Stimulated activated CD8-positive, alpha-beta memory T cell treated with anti-CD3 and anti-CD28 coated beads, Interleukin-15, amount 100 ng/mL, for 48 hours (primary cell): ENCODE measurements at places on chromosomes 7 and 10.
A peak's percentile ranks its signal among the peaks of the same experiment; 100 is the strongest.

DNA sequence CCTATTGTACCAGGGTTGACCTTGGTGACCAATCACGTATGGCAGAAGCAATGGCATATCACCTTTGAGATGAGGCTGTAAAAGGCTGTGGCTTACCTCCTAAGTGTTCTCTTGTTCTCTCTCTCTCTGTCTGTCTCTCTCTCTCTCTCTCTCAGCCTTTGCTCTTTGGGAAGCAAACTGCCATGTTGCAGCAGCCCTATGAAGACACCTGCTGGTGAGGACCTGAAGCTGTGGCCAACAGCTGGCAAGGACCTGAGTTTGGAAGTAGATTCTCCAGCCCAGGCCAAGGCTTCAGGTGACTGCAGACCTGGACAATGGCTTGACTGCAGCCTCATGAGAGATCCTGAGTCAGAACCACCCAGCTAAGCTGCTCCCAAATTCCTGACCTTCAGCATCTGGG is 161.4 kb downstream of the GPAM start:
- DNase-seq: no peak

GRCh38 chr7:7109934-7110333 is 72.4 kb upstream of the C1GALT1 start:
- no peak for DNase-seq

- no peak for DNase-seq
Observed at GRCh38 chr10:92575961-92576360, 2.1 kb upstream of the IDE start.

GRCh38 chr10:13761490-13762091 is 174.8 kb downstream of the PRPF18 start:
- no peak for DNase-seq

- no peak for DNase-seq
Observed at GRCh38 chr7:144786079-144786478, 49.8 kb downstream of the TPK1 start.

DNA sequence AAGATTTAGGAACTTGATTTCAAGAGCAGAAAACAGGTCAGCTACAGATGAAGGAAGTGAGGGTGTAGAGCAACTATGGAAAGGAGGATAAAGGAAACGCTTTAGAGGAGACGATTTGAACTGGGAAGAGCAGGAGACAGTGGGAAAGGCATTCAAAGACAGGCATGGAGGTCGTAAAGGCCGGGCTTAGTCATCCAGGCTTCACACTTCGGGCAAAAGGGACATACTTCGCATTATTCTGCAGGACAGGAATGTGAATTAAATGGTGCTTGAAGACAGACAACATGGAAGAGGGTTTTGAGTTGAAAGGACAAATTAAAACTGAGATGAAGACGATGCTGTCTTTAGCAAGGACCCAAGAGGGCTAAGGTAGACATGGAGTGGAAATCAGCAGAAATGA is 8.1 kb downstream of the FAM171A1 start:
- DNase-seq: no peak

DNA sequence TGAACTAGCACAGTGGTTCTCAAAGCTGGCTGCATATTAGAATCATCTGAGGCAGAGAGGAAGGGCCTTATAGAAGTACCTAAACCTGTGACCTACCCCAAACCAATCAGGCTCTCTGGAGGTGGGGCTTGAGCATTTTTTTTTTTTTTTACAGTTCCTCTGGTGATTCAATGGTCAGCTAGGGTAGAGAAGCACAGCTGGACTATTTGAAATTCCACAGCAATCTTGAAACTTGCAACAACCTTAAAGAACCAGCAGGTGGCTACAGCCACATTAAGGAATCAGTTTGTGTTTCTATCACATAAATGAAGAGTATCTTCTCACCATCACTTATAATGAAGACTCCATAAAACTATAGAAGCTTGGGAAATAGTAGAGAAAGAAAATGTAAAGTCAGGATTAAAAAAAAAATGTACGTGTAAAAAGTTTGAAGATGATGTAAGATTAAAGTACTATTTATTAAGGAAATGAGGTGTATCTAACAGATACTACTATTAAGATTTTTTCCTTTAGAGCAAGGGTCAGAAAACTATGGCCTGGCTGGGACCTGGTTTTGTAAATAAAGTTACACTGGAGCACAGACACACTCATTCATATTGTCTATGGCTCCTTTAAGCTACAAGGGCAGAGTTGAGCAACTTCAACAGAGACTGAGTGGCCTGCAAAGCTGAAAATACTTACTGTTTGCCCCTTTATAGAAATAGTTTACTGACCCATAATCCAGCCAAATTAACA is 3.8 kb downstream of the RTKN2 start:
- no peak for DNase-seq

DNA sequence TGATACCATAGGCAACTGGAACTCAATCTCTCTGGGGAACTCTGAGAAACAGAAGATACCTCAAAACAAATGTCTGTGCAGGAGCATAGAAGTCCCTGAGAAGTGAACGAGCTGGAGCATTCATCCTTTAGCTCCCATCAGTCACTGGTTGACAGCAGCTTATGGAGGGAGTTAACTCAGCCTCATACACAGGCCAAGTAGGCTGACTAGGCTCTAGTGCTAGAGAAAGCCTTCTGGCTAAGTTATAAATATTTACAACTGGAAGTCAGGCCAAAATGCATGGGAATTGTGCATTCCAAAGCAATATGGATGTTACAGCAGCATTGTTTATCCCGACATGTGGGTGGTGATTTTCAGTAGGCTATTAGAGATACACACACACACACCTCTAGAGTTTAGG is 66.5 kb downstream of the ANK3 start:
- DNase-seq: no peak

- DNase-seq: no peak
Observed at GRCh38 chr10:21125471-21126228, 228.5 kb upstream of the NEBL start.

- DNase-seq: no peak
Observed at GRCh38 chr7:140060243-140060630, 2.5 kb downstream of the PARP12 start.

GRCh38 chr10:4051011-4051640 is 266.1 kb upstream of the KLF6 start:
- no peak for DNase-seq

DNA sequence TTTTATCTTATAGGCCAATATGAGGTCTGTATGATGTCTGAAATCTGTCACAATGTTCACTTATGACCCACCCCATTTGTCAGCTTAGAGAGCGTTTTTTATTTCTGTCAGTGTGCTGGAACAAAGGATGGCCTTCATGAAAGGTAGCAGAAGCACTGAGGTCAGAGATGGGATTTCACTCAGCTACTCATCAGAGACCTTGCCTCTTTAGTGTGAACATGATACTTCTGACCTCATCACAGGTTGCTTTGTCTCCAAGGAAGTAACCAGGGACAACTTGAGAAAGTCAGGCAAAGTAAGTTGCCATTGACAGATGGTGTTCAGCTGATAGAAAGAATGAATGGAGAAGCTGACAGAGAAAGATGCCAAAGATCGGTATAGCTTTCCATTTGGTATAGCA is 16.3 kb downstream of the YAE1 start:
- DNase-seq: no peak

DNA sequence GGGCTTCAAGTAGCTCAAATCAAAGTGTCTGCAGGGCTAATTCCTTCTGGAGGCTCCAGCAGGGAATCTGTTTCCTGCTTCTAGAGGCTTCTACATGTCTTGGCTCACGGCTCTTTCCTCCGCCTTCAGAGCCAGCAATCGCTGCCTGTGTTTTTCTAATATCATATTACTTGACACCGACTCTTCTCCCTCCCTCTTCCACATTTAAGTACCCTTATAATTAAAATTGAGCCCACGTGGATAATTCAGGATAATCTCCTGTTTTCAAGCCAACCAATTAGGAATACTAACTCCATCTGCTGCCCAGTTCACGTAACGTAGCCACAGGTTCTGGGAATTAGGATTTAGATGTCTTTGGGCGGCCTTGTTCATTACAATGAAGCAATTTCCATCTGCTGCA is 372.2 kb downstream of the DPP6 start:
- no peak for DNase-seq

DNA sequence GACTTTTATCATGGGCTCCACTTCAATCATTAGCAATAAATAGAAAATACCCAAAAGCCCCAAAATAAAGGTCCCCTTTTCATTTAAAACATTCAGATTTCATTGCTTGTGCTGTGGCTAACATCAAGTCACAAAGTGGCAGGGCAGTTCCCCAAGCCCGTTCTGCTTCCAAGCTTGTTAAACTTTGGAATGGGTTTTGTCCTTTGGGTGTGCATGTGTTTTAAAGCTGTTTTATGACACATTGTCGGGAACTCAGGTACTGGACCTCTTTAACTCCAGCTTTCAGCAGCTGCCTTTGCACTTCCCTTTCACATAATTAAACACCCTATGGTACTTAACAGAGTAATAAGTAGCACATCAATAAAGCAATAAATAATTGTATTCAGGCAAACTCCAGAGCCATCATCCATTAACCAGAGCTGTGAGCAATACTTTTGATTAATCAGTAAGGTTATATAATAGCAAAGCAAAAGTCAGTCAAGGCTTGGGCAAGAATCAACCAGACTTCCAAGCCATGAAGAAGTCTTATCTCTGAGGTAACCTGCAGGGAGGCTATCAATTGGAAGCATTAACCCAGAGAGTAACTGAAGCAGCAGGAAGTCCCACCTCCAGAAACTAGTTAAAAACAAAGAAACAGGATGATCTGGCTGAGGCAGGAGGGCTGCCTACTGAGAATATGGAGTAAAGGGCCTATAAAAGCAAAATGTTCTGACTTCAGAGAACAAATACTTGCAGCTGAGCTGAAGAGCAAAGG is 56.1 kb upstream of the ARID5B start:
- no peak for DNase-seq

DNA sequence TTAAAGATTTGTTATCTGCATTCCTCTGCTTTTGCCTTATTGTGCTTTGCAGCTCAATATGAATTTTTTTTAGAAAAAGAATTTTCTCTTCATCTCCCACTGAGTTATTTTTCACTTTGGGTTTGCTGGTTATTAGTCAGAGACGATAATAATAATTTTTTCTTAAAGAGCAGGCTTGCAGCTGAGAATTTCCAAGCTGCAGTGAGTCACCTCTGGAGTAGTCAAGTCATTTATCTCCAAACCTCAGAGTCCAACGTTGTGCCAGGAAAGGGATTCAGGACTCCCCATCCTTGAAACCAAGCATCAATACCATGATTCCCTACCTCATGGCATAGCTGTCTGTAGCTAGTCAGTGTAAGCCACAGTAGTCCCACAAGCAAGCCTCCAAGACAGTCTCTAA is 15.2 kb upstream of the EGR2 start:
- DNase-seq: no peak

- DNase-seq: no peak
Observed at GRCh38 chr7:78014401-78014800, 215.8 kb downstream of the PHTF2 start.

DNA sequence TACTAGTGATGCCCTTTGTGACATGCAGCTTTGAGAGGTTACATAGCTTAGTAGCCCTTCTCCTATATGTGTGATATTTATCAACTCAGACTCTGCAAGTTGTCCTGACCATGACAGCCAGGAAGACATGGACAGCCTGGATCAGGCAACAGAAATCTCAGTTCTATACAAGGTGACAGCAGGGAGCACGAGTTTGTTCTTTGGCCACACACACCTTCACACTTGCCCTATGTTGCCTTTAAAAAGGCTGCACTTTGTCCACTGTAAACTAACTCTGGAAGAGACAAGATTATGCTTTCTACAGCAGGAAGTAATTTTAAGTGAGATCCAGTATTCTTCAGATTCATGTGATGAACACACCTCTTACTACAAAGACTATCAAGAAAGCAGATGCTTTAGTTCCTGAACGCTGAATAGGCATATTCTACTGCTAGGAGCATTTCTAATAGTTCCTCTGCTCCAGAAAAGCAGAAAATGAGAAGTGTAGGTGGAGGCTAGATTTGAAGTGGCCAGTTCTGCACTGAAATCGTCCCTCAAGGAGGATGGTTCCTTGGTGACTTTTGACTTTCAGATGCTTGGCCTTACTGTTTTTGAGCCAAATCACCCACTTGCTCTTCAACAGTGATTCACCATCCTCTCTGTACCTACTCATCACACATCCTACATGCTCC is 239.2 kb downstream of the COBL start:
- DNase-seq: no peak

DNA sequence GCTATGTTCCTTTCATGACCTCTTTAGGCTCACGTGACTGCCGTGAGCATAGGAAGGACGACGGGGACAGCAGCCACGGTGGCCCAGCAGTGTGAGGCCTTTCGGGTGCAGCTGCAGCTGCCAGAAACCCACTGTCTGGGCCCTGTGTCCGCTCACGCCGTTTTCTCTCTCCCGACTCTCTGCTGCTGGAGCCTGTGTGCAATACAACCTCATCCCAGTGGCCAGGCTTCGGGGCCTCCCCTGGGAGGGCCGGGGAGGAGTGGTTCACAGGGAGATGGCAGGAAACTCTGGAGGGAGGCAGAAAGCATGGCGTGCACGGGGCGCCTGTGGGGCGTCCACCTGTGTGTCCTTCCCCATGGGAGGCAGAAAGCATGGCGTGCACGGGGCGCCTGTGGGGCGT is 38.6 kb downstream of the PFKP start:
- no peak for DNase-seq

DNA sequence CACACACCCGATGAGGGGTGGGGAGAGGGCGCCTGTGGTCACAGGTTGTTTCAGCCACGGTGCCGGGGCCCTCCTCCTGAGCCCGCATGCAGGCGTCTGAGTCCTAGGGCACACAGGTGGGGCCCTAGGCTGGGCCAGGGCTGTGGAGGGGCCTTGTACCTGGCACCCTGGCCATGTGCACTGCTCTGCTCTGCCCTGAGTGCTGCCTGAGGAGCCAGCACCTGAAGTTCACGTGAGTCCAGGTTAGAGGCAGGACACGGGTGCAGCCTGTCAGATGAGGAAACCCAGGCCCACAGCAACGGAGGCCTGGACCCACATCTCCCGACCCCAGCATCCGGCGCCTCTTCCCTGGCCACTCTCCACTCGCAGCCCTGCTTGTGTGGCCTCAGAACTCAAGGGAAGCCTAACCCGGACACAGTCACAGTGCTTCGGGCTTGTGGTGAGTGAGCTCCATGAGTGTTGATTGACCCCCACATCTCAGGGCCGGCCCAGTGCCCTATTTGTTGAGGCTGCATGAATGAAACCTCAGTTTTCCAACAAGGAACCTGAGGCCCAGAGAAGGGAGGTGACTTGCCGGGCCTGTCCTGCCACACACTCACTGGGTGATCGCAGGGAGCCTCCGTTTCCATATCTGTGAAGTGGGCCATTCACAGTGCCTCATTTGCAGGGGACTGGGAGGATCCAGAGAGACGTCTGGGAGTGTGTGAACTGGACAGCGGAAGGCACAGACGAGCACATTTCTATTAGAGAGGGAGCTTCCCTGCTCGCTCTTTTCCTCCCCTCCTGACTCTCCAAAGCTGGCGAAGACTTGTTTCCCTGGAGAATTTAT is 39.6 kb downstream of the PPIF start:
- DNase-seq: no peak

GRCh38 chr7:84876061-84876821 is 310.6 kb downstream of the SEMA3D start:
- no peak for DNase-seq

GRCh38 chr7:28408960-28409715 is 3.2 kb upstream of the CREB5 start:
- DNase-seq: peak; percentile 65
